Inflammatory macrophage treated with lipopolysaccharide for 4 hours (primary cell): ENCODE measurements at places on chromosomes 11 and 22.
A peak's percentile ranks its signal among the peaks of the same experiment; 100 is the strongest.

GRCh38 chr22:19979712-19980493 is 36.7 kb downstream of the ARVCF start:
- no peak for DNase-seq

DNA sequence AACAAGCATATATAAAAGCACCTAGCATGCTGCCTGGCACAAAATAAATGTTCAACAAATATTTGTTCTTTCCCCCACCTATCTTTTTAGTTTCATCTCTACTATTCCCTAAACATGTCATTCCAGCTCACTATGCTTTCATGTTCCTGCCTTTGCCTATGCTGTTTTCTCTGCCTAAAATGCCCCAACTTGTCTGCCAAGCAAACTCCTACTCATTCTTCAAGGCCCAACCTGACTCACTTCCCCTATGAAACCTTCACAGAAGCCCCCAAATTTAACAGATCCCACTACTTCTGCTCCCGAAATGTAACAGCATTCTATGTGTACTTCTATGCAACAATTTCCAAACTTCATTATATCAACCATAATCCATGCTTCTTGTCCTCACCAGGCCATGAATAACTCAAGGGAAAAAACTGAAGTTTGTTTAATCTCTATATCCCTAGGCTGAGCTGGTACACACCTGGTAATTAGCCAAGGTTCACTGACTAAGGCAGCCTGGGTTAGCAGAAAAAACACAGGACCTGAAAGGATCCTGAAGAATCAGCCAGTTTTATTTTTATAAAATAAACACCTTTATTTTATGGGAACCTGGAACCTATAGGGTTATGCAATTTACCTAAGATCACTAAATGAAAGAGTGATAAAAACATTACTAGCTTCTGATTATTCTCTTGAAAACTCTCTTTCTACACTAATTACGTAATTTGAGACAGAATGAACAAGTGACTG is 72.2 kb downstream of the PAK1 start:
- DNase-seq: no peak

DNA sequence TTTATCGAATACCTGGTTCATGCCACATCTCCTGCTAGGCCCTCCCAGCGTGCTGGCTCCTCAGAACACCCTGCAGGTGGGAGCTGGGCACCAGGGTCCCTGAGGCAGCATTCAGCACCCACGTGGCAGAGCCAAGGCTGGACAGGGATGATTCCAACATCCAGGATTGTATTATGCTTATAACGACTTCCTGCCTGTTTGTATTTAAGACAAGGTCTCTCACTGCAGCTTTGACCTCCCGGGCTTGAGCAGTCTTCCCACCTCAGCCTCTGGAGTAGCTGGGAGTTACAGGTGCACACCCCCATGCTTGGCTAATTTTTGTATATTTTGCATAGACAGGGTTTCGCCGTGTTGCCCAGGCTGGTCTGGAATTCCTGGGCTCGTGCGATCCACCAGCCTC is 64.7 kb upstream of the WNT7B start:
- no peak for DNase-seq

GRCh38 chr22:26461188-26461810 is 22.3 kb downstream of the HPS4 start:
- DNase-seq: peak; percentile 32

- no peak for DNase-seq
Observed at GRCh38 chr11:21119411-21119810, 450.0 kb downstream of the NELL1 start.

- no peak for DNase-seq
Observed at GRCh38 chr11:45518141-45518832, 147.1 kb downstream of the CHST1 start.

DNA sequence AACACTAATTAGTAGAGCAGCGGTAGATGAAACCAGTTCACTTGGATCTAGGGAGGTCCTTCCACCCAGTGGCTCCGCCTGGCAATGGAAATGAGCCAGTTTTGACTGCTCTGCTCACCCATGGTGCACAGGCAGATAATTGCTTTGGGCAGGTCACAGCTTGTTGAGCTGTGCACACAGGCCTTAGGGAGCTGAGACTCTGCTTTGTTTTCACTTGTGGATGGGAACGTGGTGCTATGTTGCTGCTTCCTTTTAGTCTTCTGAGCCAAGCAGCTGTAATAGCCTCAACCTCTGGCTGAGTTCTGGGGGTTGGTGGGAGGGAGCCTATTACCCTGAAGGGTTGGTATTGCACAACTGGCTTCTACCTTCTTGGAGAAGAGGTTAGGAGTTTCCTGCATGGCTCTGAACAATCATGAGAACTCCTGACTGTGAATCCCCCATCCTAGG is 262.3 kb upstream of the MTNR1B start:
- no peak for DNase-seq

GRCh38 chr11:108196901-108197300 is 25.5 kb downstream of the NPAT start:
- no peak for DNase-seq

GRCh38 chr11:57359896-57360690 is 20.9 kb downstream of the PRG3 start:
- no peak for DNase-seq

GRCh38 chr11:47595967-47596366 is 1.8 kb upstream of the C1QTNF4 start:
- DNase-seq: no peak

- DNase-seq: no peak
Observed at GRCh38 chr11:100730266-100730665, 43.2 kb downstream of the ARHGAP42 start.

GRCh38 chr11:44280257-44280656 is 29.7 kb downstream of the ALX4 start:
- DNase-seq: no peak

- DNase-seq: no peak
Observed at GRCh38 chr11:112320668-112321067, 60.0 kb upstream of the PLET1 start.

GRCh38 chr11:125264100-125265022 is 99.8 kb downstream of the PKNOX2 start:
- DNase-seq: no peak

DNA sequence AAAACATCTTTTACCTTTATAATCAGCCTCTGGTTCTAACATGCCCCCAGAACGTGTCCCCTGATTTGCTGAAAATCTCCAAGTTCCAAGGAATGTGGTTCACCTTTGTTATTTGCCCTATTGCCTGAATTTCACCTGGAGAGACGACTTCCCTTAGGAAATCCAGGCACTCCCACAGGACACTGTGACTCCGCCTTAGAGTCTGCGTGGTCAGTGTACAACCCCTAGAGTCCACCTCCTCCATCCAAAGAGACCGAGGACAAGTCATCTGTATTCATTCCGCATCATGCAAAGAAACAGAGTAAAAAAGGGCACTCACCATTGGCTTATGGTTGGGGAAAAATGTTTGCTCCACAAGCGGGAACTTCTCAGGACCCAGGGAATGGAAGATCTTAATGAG is 63.1 kb downstream of the TIMP3 start:
- no peak for DNase-seq

- DNase-seq: no peak
Observed at GRCh38 chr11:10301656-10302358, 3.1 kb upstream of the ADM start.

DNA sequence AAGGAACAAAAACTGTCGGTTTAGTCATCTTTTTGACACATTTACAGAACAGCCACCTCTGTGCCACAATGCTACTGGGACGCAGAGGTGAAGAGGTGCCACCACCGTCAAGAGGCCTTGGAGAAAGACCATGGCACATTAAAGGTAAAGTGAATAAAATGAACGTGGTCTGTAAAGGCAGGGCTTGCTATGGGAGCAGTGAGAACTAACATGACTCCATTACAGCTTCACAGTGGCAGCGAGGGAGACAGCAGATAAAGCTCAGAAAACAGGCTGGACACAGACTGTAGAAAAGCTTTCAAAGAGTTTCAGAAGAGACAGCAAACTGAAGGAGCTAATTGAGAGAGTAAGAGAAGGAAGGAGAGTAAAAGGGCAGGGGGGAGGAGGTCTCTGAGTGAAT is 102.9 kb downstream of the GAB2 start:
- DNase-seq: no peak

DNA sequence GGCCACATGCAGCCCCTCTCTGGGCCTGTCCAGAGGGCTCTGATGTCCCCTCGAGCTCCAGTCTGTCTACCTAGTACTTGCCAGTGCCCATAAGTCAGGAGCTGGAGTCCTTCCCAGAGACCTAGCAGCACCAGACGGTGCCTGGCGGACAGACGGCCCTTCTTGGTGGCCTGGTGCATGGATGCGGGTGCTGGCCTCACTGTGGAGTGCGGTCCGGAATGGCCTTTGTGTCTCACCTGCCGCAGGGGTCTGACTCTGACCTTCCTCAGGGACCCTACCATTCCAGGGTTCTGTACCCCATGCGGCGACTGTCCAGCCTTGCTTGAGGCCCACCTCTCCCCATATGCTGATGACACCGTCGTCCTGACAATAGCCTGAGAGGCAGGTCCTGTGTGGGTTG is 29.4 kb upstream of the SMIM38 start:
- no peak for DNase-seq

DNA sequence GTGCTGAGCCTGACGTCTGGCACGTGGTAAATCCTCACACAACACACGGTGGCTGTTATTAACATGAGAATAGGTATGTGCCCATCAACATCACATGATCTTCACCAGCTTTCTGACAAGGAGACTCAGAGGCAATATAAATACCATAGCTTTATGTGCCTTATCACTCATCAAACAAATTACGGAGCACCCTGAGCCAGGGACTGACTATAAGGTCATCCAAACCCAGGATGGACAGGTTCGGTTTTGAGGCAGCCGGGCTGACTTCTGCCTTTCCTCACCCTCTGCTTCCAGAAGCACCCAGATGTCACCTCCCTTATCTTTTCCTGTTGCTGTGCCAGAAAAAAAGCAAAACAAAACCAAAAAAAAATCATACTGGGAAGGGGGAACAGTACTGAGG is 5.7 kb upstream of the PLAAT3 start:
- no peak for DNase-seq

DNA sequence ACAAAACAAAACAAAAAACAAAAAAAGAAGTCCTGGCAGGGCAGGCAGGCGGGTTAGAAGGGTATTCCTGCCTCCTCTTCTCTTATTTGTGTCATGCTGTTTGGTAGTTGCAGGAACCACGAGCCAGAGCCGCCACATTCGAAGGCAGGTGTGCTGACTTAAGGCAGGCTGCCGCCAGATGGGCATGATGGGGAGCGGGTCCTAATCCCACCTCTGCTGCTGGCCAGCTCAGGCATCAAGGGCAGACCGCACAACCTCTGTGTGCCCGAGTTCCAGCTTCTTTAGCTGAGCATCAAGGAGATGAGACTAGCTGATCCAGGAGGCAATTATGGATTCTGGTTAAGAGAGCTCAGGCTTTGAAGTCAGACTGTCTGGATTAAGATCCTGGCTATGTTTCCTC is 12.1 kb downstream of the OAF start:
- no peak for DNase-seq

DNA sequence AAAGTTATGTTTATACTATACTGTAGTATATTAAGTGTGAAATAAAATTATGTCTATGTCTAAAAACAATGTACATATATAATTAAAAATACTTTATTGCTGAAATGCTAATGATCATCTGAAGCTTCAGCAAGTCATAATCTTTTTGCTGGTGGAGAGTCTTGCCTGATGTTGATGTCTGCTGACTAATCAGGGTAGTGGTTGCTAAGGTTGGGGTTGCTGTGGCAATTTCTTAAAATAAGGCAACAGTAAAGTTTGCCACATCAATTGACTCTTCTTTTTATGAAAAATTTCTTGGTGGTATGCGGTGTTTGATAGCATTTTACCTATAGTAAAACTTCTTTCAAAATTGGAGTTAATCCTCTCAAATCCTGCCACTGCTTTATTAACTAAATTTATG is 21.4 kb downstream of the INSC start:
- no peak for DNase-seq

GRCh38 chr11:65182258-65183170 is 786 bp downstream of the CAPN1 start:
- peak; percentile 18 for DNase-seq

- DNase-seq: peak; percentile 73
Observed at GRCh38 chr11:9231848-9232177, 33.3 kb downstream of the DENND5A start.

GRCh38 chr11:70066628-70067027 is 11.5 kb upstream of the ANO1 start:
- no peak for DNase-seq

DNA sequence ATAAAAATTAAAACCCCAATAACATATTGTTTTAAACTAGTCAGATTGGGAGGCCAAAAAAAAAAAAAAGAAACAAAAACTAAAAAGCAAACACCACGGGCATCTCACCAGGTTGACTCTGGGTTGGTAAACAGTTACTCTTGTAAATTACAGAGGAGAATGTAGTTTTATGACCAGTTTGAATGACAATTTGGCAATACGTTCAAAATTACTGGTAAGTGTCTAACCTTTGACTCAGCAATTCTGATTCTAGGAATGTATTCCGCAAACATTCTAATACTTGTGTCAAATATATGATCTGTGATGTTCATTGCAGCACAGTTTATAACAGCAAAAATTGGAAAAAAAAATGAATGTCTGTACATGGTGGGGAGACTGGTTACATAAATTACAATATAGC is 1376.0 kb downstream of the TBC1D22A start:
- no peak for DNase-seq

GRCh38 chr11:3808861-3809623 is 682 bp downstream of the PGAP2 start:
- peak; percentile 71 for DNase-seq

- DNase-seq: no peak
Observed at GRCh38 chr11:122306831-122307391, 190.9 kb upstream of the BLID start.

GRCh38 chr11:102386136-102386734 is 39.2 kb downstream of the BIRC2 start:
- DNase-seq: no peak

- no peak for DNase-seq
Observed at GRCh38 chr22:31090217-31091085, 9.3 kb downstream of the SMTN start.

DNA sequence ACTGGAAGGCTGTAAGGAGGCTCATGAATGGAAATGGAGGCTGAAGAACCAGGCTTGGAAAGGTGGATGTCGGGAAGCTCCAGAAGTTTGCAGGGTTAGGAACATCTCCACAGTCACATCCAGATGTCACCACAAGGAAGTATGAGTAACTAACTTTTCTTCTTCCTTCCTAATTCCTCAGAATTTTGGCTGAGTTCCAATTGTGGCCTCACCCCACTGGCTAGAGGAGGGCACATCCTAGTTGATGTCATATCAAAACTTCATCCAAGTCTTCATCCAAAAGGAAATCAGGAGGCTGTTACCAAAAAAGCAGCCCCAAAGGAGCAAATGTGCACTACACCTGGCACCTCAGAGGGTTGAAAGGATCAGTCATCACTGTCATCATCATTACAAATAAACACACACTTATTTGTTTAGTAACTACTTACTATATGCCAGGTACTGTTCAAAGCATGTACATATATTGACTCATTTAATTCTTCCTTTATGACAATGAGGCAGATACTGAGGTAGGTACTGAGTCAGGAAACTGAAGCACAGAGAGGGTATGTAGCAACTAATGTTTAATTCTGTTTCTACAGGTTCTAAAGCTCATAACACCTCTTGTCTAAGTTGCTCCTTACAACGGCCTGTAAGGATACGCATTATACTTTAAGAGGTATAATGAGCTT is 7.3 kb upstream of the PTPN5 start:
- DNase-seq: no peak
